ENCODE measurements at places on chromosomes 4 and X.
A peak's percentile ranks its signal among the peaks of the same experiment; 100 is the strongest.

- DNase-seq, result no peak
Measured at GRCh38 chr4:159238631-159239030, 135.8 kb downstream of the RAPGEF2 start.

GRCh38 chr4:94397635-94398034 lies 54.1 kb upstream of the PDLIM5 start:
- no peak for DNase-seq

- no peak for DNase-seq
Measured at GRCh38 chrX:101365301-101365795, 16.8 kb upstream of the TIMM8A start.

- no peak for DNase-seq
Measured at GRCh38 chrX:41452565-41453356, 5.6 kb downstream of the NYX start.

GRCh38 chrX:18676470-18676869 lies 4.6 kb upstream of the RS1 start:
- no peak for DNase-seq

- no peak for DNase-seq
Measured at GRCh38 chr4:7289589-7289988, 97.3 kb downstream of the SORCS2 start.

DNA sequence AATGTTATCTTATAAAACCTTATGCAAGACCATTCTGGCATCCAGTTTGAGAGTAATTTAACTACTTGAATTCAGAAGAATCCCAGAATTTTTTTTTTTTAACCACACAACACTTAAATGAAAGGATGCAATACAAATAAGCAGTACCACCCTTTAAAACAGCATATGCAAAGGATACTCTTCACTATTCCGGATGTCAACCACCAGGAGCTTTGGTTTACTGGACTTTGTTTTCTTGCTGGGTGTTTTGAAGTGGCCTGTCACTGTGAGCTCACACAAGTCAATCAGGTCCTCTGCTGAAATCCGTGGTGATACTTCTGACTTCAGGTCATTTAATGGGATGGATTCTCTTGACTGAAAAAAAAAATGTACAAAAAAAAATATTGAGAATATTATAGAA lies 200.0 kb downstream of the TBCK start:
- DNase-seq, result no peak

DNA sequence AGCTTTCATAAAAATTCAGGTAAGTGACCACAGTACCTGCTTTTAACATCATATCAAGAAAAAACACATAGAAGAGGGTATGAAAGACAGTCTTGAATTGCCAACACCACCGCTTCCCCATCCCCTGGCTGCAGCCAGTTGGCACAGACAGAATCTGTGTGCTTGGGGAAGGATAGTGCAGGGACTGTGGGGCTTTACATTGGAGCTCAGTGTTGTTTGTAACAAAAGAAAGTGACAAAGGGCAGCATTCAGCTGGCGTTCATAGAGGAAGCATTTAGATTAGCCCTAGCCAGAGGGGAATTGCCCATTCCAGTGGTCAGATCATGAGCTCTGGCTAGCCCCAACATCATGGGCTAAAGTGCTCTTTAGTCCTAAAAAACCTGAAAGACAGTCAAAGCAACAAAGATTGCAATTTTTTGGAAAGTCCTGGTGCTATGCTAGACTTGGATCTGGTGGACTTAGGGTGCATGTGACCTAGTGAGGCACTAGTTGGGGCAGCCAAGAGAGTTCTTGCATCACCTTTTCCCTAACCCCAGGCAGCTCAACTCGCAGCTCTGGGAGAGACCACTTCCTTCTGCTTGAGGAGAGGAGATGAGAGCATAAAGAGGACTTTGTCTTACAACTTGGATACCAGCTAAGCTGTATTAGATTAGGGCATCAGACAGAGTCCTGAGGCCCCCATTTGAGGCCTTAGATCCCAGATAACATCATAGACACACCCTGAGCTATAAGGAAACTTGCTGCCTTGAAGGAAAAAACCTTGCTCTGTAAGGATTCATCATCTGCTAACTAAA lies 1602.4 kb upstream of the ADGRL3 start:
- no peak for DNase-seq

- no peak for DNase-seq
Measured at GRCh38 chr4:170242471-170242870, 152.7 kb upstream of the AADAT start.

- DNase-seq, result no peak
Measured at GRCh38 chr4:45741897-45742296, 382.0 kb downstream of the GABRG1 start.

- DNase-seq, result no peak
Measured at GRCh38 chrX:29535212-29536162, 679.9 kb upstream of the MAGEB2 start.

DNA sequence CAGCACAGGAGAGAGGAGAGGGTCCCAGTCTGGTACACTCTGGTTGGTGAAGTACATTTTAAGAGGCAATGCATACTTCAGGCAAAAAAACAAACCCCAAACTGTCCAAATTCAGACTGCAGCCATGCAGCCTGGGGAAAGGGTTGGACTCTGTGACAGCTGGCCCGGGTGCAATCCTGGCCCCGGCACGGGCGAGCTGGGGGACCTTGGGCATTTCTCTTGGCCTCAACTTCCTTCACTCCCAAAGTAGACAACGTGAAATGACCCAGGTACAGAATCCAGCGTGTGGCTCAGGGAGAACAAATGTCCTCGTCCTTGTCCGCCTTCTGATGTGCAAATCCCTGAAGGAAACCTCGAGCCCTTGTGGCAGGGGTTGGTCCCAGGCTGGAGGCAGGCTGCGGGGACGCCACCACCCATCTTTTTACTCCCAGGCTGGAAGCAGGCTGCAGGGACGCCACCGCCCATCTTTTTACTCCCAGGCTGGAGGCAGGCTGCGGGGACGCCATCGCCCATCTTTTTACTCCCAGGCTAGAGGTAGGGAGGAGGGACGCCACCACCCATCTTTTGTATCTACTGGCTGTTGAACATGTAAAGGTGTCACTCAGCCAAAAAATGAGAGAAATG lies 62.3 kb downstream of the ACOX3 start:
- no peak for DNase-seq

GRCh38 chrX:32451954-32452695 lies 759.2 kb downstream of the DMD start:
- DNase-seq, result no peak

GRCh38 chrX:124406294-124407014 lies 60.1 kb downstream of the SH2D1A start:
- DNase-seq, result peak; percentile 12

DNA sequence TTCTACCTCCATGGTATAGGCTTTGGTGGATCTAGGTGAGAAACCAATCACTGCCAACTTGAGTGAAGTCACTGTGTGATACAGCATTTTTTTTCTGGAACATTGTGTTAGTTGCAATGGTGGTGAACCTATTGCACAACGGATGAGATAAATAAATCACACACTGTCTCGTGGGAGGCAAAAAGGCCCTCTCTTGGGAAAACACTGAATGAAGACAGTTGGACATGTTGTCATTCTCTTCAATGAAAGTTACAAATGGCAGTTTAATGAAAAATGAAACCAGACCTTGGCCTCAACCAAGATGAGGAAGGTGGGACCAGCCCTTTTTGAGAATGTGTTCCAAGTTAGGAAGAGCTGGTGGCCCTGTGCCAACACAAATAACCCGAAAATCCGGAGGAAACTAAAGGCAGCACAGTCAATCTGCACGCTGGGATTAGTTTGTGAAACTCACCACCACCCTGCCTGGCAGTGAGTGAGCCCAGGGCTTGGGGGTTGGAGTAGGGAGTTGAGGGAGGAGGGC lies 5.4 kb upstream of the ADGRG2 start:
- DNase-seq, result no peak

- peak; percentile 0 for DNase-seq
Measured at GRCh38 chr4:155759372-155760252, 791 bp downstream of the GUCY1B1 start.

- DNase-seq, result no peak
Measured at GRCh38 chr4:26839534-26839951, 21.1 kb upstream of the STIM2 start.

- DNase-seq, result no peak
Measured at GRCh38 chr4:47045261-47045660, 13.9 kb downstream of the GABRB1 start.

DNA sequence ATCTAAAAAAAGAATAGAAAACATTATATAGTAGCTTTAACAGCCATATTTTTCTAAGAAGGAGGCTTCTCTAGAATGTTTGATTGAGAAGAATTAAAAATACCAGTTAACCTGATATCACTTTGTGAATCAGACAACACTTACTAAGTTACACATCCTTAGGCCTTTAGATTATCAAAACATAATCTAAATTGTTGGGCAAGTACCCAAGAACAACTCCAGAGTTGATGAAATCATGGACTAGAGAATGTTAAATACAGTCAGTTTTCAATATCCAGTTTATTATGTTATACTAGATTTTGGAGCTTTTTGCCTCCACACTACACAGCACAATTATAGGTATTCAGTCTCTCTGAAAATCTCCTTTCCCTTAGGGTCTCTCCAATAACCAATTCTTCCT lies 39.6 kb downstream of the ARL13A start:
- DNase-seq, result no peak

GRCh38 chr4:48909697-48910096 lies 3.1 kb upstream of the OCIAD2 start:
- DNase-seq, result peak; percentile 30

GRCh38 chr4:74400395-74400794 lies 35.5 kb downstream of the EREG start:
- no peak for DNase-seq

All from stimulated activated CD4-positive, alpha-beta T cell treated with anti-CD3 and anti-CD28 coated beads, Interleukin-15, amount 100 ng/mL, for 1 hour (primary cell).